Activated naive CD8-positive, alpha-beta T cell treated with anti-CD3 and anti-CD28 coated beads for 36 hours (primary cell): ENCODE measurements at places on chromosomes 2 and 18. TPM values are rescaled to one million over a fixed set of nuclear protein-coding genes. Genes with fewer than 3 reads are reported as not detected.

The TRABD2A gene
- 59.2 TPM for total RNA-seq

The WDR54 gene
- total RNA-seq: 88.6 TPM

The NEURL3 gene
- not detected for total RNA-seq

The HNRNPA3 gene
- 254 TPM for total RNA-seq

The FOXI3 gene
- total RNA-seq: not detected

The LIMS3 gene
- total RNA-seq: 0.72 TPM

The MBP gene
- 41.2 TPM for total RNA-seq

The CYS1 gene
- total RNA-seq: not detected

The ABHD1 gene
- 0.44 TPM for total RNA-seq

DNA sequence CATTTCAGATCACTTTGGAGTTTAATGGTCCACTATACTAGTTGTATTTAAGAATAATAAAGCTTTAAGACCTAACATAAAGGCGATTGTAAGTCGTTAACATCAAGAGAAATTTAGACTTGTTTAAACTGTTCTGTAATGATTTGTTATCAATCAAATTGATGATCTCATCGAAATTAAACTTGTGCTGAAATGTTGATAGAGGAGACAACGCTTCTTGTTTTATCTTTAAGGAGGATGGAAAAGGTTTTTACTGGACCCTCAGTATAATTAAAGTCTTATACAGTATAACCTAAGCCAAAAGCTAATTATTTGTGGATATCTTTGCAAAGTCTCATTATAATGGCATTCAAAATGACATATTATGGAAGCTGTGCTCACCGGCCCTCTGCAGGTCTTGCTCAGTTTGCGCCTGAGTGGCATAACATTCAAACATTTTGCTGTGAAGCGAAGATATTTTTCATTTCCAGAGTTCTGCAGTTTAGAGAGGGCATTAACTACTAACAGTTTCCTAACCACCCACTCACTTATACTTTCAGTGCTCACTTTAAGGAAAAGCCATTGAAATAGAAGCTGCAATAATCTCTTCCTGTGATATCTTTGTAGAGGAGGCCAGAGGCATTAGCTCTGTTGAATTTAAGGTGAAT, 1.4 kb upstream of the SERTAD2 start:
- DNase-seq: peak; percentile 52

- DNase-seq: no peak
Measured at GRCh38 chr18:25935356-25935755, 155.1 kb downstream of the SS18 start.

- DNase-seq: no peak
Measured at GRCh38 chr2:79782576-79783452, 270.0 kb downstream of the CTNNA2 start.

DNA sequence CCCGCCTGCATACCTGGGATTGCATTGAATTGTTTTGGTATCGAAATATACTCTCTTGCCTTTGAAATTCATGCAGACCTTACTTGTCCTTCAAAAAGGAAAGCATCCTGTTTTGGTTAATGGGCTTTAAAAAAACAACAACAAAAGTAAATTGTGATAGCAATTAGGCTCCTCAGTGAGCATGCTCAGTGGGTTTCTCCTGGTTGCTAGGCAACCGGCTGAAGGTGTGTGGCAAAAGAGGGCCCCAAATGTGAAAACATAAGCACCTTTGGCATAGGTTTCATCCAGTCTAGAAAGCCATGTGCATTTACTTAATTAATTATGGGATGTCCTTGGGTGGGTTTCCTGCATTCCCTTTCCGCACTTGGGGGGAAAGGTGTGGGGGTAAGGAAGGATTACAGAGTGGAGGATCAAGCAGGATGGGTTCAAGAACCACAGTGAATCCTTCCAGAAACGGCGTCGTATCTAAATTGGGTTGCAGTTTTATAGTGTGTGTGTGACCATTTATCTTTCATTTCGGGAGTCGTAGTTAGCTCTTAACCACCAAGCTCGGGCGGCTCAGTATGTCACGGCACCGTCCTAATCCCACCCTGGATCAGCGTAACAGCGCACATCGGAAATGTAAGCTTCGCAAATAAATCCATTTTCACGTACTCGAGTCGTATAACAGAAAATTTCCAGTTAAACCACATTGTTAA, 274.9 kb upstream of the TCF4 start:
- DNase-seq: no peak

DNA sequence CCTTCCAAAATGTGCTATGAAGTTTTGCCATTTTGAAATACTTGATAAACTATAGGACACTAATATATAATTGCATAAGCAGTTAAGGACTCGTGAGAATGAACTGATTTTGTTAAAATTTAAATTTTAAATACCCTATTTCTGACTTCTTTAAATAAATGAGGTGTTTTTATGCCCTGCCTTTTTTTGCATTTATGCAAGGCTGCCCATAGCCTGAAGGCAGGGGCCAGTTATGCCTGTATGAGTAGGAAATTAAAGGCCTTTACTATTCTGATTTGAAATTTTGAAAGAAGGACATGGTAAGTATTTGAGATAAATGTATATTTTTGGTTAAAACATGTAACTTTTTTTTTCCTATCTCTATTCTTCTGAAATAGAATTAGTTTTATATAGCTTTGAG, 33.7 kb downstream of the TTC39C start:
- DNase-seq: no peak

- DNase-seq: no peak
Measured at GRCh38 chr2:141038341-141038740, 1092.5 kb downstream of the LRP1B start.

- no peak for DNase-seq
Measured at GRCh38 chr2:127037476-127037875, 69.5 kb downstream of the BIN1 start.

GRCh38 chr2:182597570-182598295, 118.3 kb upstream of the DNAJC10 start:
- no peak for DNase-seq

- DNase-seq: no peak
Measured at GRCh38 chr2:145764631-145765030, 1244.7 kb upstream of the ZEB2 start.

- no peak for DNase-seq
Measured at GRCh38 chr2:237345411-237345810, 68.6 kb downstream of the COL6A3 start.
